HT1080 (cell line): ENCODE measurements at places on chromosomes 6 and 20.

GRCh38 chr6:99745651-99746050, 139.0 kb downstream of the PRDM13 start:
- peak; percentile 59 for DNase-seq

DNA sequence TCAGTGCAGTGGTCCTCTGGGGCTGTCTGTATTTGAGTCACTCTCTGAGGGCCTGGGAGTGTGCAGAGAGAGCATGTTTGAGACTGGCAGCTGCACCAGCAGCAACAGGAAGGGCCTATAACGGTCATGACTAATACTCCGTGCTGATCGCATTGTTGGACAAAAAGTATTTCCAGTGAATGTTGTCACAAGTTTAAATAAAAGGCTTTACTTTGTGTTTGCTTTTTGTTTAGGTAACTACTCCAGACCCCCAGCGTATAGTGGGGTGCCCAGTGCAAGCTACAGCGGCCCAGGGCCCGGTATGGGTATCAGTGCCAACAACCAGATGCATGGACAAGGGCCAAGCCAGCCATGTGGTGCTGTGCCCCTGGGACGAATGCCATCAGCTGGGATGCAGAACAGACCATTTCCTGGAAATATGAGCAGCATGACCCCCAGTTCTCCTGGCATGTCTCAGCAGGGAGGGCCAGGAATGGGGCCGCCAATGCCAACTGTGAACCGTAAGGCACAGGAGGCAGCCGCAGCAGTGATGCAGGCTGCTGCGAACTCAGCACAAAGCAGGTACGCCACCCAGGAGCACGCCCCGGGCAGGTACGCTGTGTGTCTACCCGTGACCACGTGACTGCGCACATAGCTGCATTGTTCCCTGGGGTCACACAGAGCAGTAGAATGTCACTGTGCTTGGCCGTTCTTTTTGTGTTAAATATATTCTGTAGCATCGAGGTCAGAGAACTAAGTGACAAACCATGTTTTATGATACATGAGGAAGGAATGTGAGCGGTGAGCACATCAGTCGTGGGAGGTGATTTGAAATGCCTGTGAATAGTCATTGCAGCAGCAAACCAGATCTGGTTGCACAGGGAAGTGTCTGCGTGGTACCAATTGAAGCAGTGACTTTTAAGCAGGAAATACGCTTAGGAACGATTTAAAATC, 174.7 kb downstream of the TMEM242 start:
- DNase-seq, result peak; percentile 94

DNA sequence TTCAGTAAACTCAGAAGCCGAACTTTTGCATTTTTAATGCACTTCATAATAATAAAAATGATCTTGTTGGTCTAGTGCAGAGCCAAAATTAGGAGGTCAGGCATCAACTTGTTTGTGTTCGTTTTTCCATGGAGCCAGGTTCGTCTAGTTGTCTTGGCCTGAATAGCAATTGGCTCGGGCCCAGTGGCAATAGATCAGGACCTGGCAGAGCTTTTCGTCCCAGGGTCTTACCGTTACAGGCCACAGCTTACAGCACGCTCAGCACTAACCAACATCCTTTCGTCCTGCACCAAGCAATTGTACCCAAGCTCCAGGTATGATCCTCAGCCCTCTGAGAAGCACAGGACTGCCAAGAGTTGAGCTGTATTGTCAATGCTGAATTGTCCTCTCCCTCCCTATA, 240.5 kb upstream of the PLN start:
- no peak for DNase-seq

GRCh38 chr6:134079406-134079921, 27.0 kb upstream of the SLC2A12 start:
- no peak for DNase-seq

- DNase-seq, result no peak
Observed at GRCh38 chr20:48338717-48339116, 489.1 kb downstream of the PREX1 start.
